ENCODE measurements at places on chromosomes 1 and 21.

- DNase-seq: no peak
Observed at GRCh38 chr1:211724687-211725196, 49.3 kb upstream of the NEK2 start.

- DNase-seq: peak; percentile 90
Observed at GRCh38 chr1:219174460-219175211, 958 bp downstream of the LYPLAL1 start.

DNA sequence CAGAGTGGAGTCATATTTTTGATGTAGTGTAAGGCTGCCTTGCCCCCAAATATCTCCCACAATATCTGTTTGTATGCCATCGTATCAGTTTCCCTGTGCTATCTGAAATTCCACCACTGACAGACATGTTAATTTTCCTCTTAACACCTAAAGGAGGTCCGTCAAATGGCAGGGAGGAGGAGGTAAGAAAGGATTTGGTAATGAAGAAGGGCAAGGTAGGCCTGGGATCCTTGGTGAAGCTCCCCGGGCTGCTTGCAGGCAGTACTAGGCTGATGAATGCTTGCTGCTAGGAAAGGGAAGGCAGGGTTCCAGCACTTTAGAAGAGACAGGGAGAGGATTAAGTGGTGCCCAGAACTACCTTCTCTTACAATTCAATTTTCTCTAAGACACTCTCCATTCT is 402.4 kb upstream of the ZP4 start:
- no peak for DNase-seq

DNA sequence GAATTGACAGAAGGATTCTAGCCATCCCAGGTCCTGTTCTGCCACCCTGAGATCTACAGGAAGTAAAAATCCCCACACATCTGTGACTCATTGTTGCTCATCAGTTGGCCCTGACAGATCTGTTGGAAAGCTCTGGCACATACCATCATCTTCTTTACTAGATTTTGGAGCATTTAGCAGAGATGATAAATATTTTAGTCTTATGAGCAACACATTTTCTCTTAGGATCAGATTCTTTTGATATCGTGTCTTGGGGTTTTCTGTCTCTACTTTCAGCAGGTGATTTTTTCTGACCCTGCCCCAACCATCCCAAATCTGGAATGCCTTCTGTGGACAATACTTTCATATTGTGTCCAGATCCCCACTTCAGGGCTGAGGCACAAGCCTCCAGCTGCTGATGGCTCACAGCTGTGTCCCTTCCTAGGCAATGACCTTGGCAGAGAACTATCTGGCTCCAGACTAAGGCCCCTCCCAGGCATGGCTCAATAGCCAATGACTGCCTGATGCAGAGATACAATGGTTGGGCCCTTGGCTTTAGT is 102.8 kb downstream of the GDAP2 start:
- DNase-seq: peak; percentile 96

- DNase-seq: peak; percentile 26
Observed at GRCh38 chr1:217026531-217026930, 303.3 kb upstream of the ESRRG start.
